HuH-7.5 (cell line): ENCODE measurements at places on chromosomes 13 and 19.

DNA sequence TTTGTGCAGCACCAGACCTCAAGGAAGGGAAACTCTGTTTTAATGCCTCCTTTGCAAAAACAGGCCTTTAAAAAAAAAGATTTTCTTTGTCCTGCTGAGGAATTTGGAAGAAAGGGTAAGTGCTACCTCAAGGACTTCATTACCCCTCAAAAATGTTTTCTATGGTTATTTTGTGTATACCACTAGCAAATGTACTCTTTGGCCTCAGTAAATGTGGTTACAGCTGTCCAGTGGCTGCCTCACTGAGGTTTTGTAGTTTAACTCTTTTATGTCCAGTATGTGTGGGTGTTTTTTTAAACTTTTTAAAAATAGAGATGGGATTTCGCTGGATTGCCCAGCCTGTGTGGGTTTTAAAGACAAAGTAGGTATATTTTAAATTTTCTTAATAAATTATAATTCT lies 42.2 kb upstream of the TSC22D1 start:
- no peak for DNase-seq

DNA sequence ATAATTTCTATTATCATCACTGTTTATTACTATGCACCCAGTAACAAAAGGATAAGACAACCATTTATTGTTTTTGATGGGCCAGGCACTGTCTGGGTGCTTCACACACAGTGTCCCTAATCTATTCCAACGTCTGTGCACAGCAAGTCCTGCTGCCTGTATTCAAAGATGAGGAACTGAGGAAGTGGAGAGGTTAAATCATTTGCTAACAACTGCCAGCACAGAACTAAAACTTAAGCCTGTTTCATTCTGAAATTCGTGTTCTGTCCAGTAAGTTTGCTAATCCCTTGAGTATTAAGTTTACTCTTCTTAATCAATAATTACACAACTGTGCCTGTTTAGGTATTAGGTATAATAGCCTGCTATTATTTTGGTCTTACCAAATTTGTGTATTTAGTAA lies 41.9 kb downstream of the TEX26 start:
- no peak for DNase-seq

DNA sequence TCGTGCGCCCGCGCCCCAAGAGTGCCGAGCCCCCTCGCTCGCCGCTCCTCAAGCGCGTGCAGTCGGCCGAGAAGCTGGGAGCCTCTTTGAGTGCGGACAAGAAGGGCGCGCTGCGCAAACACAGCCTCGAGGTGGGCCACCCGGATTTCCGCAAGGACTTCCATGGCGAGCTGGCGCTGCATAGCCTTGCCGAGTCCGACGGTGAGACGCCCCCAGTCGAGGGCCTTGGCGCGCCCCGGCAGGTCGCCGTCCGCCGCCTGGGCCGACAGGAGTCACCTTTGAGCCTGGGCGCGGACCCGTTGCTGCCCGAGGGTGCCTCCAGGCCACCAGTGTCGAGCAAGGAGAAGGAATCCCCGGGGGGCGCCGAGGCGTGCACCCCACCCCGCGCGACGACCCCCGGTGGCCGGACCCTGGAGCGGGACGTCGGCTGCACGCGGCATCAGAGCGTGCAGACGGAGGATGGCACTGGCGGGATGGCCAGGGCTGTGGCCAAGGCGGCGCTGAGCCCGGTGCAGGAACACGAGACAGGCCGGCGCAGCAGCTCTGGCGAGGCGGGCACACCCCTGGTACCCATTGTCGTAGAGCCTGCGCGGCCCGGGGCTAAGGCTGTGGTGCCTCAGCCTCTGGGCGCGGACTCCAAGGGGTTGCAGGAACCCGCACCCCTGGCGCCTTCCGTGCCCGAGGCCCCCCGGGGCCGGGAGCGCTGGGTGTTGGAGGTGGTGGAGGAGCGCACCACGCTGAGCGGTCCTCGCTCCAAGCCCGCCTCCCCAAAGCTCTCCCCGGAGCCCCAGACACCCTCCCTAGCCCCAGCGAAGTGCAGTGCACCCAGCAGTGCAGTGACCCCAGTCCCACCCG lies 7.1 kb downstream of the DNASE2 start:
- no peak for DNase-seq

- no peak for DNase-seq
Observed at GRCh38 chr19:41744850-41745249, 10.5 kb upstream of the CEACAM6 start.

DNA sequence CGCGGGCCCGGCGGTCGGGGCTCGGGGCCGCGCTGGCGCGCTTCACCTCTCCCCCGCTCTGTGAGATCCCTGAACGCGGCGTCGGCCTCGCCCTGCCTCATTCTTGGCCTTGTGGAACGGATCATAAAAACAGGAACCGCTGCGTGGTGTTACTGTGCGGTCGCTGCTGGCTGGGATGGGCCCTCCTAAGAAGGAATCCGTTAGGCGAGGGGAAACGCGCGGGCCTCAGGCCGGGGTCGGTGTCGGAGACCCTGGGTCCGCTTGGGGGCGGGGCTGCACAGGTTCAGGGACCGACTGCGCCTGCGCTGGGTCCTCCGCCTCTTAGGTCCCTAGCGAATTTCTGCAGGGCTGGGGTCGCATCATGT lies 381 bp downstream of the CKAP2 start:
- peak; percentile 63 for DNase-seq

GRCh38 chr13:44448875-44449274 lies 75.3 kb downstream of the SERP2 start:
- no peak for DNase-seq

DNA sequence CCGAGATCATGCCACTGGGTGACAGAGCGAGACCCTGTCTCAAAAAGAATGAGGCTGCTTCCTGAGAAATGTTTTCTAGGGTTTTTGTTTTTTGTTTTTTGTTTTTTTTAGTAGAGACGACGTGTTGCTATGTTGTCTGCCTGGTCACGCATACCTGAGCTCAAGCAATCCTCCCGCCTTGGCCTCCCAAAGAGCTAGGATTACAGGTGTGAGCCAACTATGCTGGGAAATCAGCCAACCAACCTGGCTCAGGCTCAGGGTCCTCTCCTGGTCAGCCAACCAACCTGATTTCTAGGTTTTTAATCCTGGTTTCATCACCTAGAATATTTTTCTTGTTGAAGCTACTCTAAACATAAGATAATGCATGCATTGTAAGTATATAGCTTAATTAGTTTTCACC lies 7.8 kb downstream of the DHX34 start:
- no peak for DNase-seq

GRCh38 chr19:4359627-4360000 lies 16.3 kb downstream of the MPND start:
- DNase-seq = no peak

- DNase-seq = no peak
Observed at GRCh38 chr19:48648134-48648533, 2.1 kb upstream of the CA11 start.

DNA sequence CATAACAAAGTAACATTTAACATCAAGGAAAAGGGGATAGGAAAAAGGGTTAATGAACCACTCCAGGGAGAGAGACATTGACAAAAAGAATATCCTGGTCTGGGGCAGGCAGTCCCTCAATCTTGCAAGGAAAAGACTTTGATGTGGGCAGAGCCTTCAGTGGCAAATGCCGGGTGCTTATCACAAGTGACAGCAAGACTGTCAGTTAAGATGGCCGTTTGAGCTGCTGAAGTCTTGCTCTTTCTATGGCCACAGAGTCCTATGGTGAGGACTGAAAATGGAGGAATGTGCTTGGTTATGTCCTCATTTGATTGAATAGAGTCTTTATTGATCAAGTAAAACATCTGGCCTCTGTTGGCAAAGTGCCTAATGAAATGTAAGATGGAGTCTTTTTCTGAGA lies 112.1 kb downstream of the B3GLCT start:
- DNase-seq = no peak

DNA sequence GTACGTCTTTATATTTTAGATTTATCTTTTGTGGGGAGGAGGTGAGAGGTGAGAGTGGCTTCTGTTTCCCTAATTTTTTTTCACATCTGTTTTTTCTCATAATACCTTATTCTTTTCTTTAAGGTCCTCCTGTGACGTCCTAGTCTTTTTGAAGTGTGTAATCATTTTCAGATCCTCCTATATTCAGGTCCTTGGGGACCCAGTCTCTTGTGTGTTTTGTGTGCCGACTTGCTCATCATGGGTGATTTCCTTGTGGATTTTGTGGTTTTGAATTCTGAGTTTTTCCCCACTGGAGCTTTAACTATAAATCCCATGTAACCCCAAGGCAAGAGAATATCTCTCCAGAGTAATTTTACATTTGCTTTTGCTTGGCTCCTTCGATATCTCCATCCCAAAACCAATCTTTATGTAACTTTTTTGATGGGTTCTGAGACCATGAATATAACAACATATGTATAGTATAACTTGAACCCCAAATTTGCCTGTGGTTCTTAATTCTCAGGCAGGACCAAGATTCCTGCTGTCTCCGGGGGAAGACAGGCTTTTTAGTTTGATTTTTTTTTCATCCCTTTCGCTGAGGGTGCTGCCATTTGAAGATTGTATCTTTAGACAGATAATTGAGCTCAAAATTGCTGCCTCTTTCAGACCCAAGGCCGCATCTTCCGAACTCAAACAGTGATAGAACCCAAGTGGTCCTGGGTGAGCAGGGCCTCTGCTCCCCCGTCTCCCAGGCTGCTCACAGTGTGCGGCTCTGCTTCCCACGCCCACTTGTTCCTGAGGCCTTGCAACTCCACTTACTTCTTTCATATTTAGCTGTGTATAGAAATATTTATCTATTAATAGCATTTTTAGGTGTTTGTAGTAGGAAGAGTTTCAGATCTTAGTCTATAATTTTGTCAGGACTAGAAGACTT lies 59.1 kb upstream of the GPR183 start:
- no peak for DNase-seq

GRCh38 chr13:45833242-45833641 lies 18.3 kb downstream of the SIAH3 start:
- DNase-seq = no peak

- no peak for DNase-seq
Observed at GRCh38 chr13:20125129-20125782, 35.6 kb downstream of the GJA3 start.

DNA sequence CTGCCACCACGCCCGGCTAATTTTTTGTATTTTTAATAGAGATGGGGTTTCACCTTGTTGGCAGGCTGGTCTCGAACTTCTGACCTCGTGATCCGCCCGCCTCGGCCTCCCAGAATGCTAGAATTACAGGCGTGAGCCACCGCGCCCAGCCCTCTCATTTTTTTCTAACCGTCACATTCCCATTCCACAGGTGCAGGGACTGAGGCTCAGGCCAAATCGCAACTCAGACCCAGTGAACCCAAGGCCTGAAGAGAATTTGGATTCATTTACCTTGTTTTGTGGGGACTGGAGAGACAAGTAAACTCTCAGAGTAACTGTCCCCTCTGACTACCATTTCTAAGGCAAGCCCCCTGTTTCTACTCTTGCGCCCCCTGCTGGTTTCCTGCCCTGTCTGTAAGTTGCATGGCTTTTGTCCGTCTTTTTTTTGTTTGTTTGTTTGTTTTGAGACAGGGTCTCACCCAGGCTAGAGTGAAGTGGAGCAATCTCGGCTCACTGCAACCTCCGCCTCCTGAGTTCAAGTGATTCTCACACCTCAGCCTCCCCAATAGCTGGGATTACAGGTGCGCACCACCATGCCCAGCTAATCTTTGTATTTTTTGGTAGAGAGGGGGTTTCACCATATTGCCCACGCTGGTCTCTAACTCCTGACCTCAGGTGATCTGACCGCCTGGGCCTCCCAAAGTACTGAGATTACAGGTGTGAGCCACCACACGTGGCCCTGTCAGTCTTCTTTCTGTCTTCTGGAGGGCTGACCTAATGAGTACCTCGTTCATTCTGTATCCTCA lies 2.3 kb upstream of the STRN4 start:
- peak; percentile 76 for DNase-seq

DNA sequence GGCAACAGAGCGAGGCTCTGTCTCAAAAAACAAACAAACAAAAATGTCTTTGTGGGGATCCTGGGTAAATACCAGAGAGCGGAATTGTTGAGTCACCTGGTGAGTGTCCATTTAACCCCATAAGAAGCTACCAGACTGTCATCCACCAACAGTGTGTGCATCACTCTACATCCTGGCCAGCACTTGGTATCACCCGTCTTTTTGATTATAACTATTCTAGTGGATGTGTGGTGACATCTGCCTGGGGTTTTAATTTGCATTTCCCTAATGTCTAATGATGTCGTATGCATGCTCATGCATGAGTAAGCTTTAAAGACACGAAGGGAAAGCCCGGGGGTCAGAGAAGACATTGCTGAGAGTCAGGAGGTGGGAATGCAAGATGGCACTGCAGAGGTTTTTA lies 126.7 kb upstream of the MRI1 start:
- no peak for DNase-seq

DNA sequence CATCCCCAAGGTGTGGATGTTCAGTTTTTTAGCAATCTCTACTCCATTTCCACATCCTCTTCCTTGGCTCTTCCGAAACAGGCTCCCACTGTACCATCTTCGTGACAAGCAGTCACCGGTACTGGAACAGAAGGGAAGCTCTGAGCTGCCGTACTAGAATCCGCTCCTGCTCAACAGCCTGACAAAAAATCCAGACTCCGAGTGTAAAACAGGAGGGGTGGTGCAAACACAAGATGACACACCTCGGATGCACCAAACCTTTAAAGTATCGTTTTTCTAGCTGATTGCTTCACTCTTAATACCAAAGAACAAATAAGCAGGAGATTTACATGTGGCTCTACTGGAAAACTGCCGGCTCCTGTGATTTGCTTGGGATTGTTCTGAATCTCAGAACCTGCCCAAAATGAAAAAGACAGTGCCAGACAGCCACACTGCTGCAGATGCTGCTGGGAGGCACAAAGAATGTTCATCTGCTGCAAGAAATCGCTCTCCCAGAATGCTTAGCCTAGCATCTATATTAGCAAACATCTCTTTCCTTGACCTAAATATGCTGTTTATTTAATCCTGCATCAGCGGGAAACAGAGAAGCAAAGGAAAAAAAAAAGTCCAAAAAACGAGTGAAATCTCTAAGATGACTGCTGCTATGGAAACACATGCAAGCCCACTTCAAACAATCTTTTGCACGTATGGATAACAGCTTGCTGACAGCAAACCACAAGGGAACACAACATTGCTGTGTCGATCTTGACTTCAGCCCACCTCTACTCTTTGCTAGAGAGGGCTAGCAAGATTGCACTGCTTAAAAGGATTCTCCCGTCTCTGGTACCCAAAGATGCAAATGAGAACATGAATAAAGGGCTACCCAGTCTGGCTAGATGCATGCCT lies 38.0 kb upstream of the DOCK9 start:
- DNase-seq = no peak

DNA sequence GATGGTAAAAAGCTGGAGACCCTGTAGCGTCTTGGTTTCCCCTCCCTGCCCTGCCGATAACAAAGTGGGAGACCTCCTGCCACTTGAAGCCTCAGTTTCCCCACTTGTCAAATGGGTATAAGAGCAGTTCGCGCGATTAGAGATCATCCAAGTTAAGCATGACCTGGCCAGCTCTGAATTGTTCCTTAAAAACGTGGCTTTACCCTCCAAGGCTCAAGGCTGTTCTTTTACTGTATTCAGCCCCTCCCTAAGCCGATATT lies 421 bp downstream of the TNPO2 start:
- no peak for DNase-seq

- no peak for DNase-seq
Observed at GRCh38 chr13:109783815-109784589, 2.4 kb downstream of the IRS2 start.

GRCh38 chr19:3282564-3282963 lies 58.1 kb downstream of the CELF5 start:
- DNase-seq = no peak

GRCh38 chr19:2455851-2456570 lies 748 bp downstream of the LMNB2 start:
- peak; percentile 69 for DNase-seq

- DNase-seq = no peak
Observed at GRCh38 chr13:25901460-25902376, 150.1 kb downstream of the SHISA2 start.
